ENCODE measurements at places on chromosomes 6 and 20.

- DNase-seq, result peak; percentile 10
Observed at GRCh38 chr6:16999491-17000436, 102.1 kb upstream of the STMND1 start.

DNA sequence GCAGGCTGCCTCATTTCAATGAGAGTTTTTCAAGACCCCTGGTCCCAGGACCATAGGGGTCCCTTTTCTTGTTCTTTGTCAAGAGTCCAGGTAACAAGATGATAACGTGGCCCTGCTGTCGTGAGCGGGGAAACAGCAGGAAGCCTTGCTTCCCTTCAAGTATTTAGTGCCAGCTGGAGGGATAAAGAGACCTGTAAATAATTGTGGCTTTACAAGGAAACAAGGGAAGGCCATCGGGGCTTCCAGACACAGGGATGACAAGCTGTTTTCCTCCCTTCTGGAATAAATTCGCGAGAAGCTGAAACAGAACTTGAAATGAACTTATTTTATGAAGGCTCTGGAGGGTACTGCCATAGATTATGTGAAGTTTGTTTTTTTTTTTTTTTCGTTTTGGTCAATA, 163.2 kb downstream of the SYNDIG1 start:
- no peak for DNase-seq

DNA sequence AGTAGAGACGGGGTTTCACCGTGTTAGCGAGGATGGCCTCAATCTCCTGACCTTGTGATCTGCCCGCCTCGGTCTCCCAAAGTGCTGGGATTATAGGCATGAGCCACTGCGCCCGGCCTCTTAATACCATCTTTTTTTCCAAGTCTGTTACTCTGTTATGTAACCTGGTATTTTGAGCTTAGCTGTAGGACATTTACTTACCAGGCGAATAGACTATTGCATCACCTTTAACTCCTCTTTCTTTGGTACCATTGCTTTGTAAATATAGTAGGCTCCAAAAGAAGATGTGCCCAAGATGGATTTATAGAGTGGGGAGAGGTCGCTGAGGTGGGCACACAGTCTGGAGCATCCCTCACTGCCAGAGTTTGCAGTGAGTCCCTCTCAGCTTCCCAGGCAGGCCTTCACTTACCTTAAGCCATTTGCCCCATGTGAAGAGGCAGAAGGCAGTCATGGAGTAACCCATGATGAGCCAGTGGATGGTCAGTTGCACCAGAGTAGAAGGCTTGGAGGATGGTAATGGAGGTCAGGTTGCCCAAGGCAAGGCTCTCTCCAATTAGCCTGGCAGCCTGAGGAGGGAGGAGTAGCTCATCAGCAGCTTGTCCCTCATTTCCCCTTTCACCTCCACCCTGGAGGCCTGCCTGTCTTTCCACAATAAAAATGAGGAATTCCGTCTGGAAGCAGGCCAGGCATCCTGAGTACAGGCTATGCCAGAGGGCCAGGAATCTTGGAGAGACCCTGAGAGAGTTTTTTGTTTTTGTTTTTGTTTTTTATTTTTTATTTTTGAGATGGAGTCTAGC, 9.7 kb downstream of the TIAM2 start:
- DNase-seq, result no peak

- DNase-seq, result no peak
Observed at GRCh38 chr6:32332433-32332832, 39.3 kb downstream of the TSBP1 start.

DNA sequence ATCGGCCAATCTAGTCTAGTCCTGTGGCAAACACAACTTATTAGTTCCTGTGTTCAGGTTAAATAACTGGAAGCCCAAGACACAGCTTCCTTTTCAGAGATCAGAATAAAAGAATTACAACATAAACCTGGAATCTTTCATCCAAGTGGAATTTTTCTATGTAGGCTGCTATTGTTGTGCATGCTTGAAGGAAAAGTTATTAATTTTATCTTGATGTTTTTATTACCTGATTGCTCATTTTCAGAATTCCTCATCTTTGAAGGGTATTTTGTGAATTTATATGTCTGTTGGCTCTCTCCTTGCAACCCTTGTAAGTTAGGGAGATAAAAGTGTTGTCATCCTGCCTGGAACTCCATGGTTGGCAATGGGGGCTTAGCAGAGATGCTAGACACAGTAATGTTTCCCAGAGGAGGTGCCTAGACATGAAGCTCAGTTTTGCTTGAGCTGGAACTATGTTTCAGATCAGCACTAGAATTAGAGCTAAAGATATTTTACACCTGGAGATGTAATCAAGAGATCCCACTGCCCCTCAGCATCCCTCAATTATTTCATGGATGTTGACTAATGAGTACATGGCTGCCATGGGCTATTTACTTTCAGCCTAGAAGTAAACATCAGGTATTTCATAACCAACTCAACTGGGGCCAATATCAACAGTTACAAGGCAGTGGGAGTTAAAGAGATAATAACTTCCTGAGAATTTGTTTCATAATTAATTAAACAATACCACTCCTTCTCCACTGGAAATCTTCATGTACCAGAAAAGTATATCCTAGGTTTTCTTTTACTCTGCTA, 367.0 kb upstream of the MARCKS start:
- DNase-seq, result no peak

GRCh38 chr20:47058236-47058635, 163.6 kb downstream of the EYA2 start:
- DNase-seq, result no peak

GRCh38 chr6:138287144-138287955, 69.1 kb upstream of the PBOV1 start:
- DNase-seq, result no peak

DNA sequence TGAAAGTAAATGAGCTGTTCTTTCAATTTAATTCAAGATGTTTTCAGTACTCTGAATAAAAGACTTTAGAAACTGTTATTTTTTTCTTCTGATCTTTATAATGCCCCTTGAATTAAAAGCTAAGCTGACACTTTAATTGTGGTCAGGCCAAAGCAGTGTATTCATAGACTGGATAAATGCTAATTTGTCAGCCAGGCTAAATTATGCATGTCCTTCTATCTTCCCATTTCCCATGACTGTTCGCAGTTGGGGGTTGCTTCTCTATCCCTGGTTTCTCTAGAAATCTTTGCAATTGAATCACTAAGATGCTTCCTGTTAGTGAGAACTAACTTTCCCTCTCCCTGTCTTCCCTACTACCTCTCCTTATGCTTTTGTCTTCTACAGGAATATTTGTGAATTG, 396.2 kb downstream of the RFPL4B start:
- no peak for DNase-seq

- no peak for DNase-seq
Observed at GRCh38 chr20:23155141-23155590, 69.0 kb upstream of the CD93 start.

DNA sequence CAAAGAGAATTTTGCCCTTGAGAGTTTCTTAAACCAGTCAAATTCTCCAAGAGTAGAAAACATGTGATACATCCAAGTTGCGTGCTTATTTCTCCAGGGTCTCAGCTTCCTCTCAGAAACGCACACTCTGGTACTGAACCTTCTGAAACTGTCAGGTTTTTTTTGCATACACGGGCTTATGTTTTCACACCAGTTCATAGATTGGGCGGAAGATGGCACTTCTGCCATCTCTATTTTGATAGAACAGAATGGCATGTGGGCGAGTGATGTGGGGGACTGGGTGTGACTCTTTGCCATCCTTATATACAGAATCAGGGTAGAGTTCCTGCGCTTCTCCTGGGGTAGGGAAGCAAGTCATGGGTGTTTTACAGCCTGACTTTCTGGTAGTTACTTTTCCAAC, 56.4 kb downstream of the ADTRP start:
- DNase-seq, result no peak

DNA sequence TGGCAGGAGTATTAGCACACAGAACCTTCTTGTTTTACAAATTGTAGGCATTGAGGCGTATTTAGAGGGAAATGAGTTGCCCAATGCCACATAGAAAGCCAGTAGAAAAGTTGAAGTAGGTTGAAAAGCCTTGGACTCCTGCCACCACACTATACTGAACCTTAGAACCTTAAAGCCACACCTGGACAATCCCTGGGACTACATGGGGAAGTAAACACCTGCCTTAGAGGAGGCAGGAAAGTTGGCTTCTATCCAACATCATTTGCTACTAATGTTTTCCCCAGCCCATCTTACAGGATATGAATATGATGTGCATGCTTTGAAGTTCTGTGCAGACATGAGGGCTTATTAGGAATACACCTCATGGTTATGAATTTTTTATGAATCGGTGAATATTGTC, 5.3 kb upstream of the EPPIN start:
- no peak for DNase-seq

- peak; percentile 81 for DNase-seq
Observed at GRCh38 chr20:23050076-23050838, 785 bp upstream of the THBD start.

DNA sequence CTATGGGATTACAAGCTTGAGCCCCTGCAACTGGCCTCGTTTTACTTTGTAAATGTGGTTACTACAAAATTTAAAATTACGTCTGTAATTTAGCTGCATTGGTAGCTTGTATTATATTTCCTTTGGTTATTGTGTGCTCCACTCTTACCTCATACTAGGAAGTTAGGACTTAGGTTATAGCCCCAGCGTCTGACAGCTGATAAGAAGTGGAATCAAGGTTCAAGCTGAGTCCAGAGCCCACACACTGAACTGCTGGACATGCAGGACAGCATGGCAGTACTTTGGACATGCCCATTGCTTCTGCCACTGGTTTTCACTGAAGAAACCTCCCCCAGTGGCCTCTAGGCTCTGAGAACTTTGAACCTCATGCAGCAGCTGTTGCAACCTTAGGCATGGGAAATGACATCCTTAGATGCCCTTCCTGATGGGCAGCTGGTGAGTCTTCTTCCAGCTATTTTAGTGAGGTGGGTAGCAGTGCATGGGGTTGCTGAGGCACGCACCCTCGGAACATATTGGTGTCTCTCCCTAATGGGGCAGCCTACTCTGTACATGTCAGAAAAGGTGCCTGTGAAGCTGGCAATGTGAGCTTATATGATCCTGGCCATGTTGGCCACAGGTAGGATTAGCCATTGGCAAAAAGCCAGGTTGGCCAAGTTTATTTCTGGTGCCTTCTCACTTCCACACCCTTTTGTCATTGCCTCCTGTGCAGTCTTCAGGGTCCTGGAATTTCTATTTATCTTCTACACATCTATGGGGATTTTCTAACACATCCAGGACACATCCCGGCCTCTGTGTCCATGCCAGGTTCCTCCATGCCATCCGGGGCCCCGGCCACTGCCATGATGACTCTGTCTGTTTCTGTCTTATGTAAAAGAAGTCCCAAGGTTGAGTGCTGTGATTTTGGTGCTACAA, 85.3 kb downstream of the CDS2 start:
- DNase-seq, result no peak

GRCh38 chr6:38161754-38162492, 342.4 kb downstream of the ZFAND3 start:
- DNase-seq, result no peak

GRCh38 chr6:142376800-142377496, 75.1 kb downstream of the ADGRG6 start:
- DNase-seq, result no peak

GRCh38 chr6:35687658-35688604, 784 bp downstream of the FKBP5 start:
- peak; percentile 55 for DNase-seq

DNA sequence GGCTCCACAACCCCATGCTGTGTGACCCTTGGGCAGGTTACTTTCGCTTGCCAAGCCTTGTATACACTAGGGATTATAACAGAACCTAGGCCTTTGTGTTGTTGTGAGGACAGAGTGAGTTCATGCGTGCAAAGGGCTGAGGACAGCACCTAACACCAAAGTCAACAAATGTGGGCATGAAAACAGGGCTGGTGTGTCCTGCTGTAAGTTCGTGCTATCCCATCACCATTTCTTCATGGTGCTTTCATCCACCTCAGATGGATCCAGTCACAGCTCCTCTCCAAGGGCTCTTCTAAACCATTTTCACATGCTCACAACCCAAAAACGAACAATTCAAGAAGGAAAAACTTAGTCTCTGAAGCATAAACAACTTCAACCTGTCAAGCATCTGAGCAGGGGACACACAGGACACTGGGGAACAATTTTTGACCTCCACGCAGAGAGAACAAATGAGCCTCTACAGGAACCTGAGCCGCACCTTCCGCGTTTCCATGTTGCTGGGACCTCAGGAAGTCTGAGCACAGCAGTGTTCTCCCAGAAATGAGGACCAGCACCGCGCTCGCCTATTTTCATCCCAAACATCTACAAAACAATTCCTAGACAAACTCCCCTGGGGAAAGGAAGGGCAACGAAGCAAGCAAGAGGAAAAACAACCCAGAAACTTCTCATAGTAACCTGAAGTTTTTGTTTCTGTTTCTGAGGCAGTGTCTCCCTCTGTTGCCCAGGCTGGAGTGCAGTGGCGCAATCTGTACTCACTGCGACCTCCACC, 3.1 kb downstream of the LRP11 start:
- DNase-seq, result no peak

DNA sequence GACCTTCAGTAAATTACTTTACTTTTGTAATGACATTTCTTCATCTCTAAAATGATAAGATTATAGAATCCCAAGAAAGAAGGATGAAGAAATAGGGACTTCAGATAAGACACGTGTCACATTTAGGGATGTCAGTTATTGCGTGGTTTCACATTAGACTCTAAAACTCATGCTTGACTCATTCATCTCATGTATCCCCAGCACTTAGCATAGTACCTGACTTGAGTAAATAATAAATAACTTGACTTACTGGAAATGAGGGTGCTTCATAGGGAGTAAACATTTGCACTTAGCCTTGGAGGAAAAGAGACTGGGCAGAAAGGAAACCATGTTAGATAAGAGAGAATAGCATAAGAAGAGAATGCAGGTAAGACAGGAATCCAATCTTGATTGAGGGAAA, 37.2 kb downstream of the VTA1 start:
- no peak for DNase-seq

DNA sequence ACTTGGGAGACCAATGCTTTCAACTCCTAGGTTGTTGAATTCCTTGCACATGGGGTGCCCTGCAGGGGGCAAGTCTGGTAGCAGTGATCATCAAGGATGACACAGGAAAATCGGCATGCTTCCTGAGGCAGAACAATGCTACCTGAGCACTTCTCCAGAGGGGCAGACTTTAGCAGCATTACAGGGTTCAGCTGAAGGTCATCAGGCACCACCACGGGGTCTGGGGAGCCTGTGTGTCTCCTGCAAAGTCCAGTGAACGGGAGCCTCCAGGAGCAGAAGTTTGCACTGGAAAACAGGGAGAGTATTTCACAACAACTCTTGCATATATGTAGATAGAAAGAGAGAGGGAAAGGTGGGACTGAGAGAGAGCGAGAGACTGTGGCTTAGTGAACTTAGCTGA, 10.2 kb downstream of the VSX1 start:
- DNase-seq, result no peak

DNA sequence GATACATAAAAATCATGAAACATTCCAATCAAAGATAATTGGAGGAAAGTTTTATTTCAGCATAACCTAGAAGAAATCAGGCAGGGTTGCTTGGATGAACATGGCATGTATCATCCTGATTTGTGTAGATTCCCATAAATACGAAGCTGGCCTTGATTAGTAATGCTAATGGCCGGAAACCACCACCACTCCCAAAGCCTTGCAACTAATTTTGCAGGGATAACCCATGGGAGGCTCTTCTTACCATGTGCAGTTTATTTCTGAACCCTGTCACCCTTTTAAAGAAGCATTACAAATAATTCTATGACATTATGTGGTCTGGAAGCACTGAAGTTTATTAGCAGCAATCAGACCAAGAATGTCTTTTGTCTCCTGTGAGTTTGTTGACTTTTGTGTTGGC, 80.8 kb downstream of the AIG1 start:
- no peak for DNase-seq

All from A549 (cell line).